ENCODE measurements at places on chromosomes 2 and 18. TPM values are rescaled to one million over a fixed set of nuclear protein-coding genes. Genes with fewer than 3 reads are reported as not detected.

DPP10 gene
- total RNA-seq = 1.3 TPM

TBR1 gene
- total RNA-seq = not detected

COL6A3 gene
- total RNA-seq = 200 TPM

KIAA2012 gene
- not detected for total RNA-seq

KCNG2 gene
- 0.16 TPM for total RNA-seq

DAW1 gene
- total RNA-seq = 0.75 TPM

CFAP65 gene
- total RNA-seq = 0.27 TPM

RANBP2 gene
- total RNA-seq = 75.4 TPM

RTP5 gene
- total RNA-seq = not detected

ZSWIM2 gene
- not detected for total RNA-seq

RPRM gene
- total RNA-seq = 0.53 TPM

LIMS3 gene
- total RNA-seq = 3.2 TPM

EMILIN1 gene
- 0.95 TPM for total RNA-seq

SPATA3 gene
- total RNA-seq = not detected

FOXD4L1 gene
- not detected for total RNA-seq

SIX2 gene
- 7.4 TPM for total RNA-seq

CELF4 gene
- total RNA-seq = not detected

PLCL1 gene
- 0.84 TPM for total RNA-seq

NT5DC4 gene
- total RNA-seq = not detected

BOLL gene
- total RNA-seq = not detected

ADRA2B gene
- not detected for total RNA-seq

SALL3 gene
- 7.7 TPM for total RNA-seq

KCNF1 gene
- 1.6 TPM for total RNA-seq

HOXD11 gene
- not detected for total RNA-seq

LINC00305 gene
- not detected for total RNA-seq

GALR1 gene
- not detected for total RNA-seq
